ENCODE measurements at places on chromosomes 5 and 9.

- no peak for DNase-seq
Measured at GRCh38 chr5:96825243-96825642, 17.5 kb upstream of the ERAP1 start.

DNA sequence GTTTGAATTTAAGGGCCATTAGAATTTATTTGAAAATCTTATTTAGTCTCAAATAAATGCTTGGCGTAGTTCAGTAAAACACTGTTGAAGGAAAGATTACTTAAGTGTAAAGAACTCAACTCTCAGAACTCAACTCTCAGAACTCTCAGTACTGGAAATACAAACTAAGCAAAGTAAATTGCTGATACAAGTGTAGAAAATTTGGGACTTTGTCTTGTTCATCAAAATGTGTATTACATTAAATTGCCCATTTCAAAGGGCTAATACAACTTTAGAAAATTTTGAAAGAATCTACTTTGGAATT lies 99.4 kb downstream of the CSNK1G3 start:
- no peak for DNase-seq

- no peak for DNase-seq
Measured at GRCh38 chr5:134063188-134063820, 51.2 kb upstream of the TCF7 start.

- no peak for DNase-seq
Measured at GRCh38 chr9:134487066-134487710, 154.4 kb upstream of the COL5A1 start.

DNA sequence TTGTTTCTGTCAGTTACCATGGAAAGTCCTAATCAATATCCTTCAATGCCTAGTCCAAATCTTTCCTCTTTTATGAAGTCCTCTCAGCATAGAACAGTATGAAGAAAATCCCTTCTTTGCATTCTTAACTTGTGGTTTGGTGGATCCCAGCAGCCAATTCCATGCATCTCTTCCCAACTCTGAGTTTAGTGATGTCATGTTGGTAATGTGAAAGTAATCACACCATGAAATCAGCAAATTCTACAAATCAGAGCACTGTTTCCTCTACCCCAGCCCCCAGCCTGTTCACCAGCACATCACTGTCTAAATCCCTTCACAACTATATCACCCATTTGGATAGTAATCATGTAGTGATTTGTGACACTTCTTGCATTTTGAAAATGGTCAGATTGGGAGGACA lies 4.7 kb upstream of the C1QTNF2 start:
- DNase-seq, result no peak

All from CD4-positive, alpha-beta T cell treated with Interleukin-4 for 4 hours (primary cell).